Activated CD4-positive, CD25-positive, alpha-beta regulatory T cell treated with anti-CD3 and anti-CD28 coated beads, Interleukin-2, amount 50 U/mL, for 72 hours (primary cell): ENCODE measurements at places on chromosomes 11 and 22.

- no peak for DNase-seq
Observed at GRCh38 chr11:68353669-68354068, 41.3 kb downstream of the LRP5 start.

GRCh38 chr11:45929486-45930030, 7.1 kb downstream of the LARGE2 start:
- no peak for DNase-seq

DNA sequence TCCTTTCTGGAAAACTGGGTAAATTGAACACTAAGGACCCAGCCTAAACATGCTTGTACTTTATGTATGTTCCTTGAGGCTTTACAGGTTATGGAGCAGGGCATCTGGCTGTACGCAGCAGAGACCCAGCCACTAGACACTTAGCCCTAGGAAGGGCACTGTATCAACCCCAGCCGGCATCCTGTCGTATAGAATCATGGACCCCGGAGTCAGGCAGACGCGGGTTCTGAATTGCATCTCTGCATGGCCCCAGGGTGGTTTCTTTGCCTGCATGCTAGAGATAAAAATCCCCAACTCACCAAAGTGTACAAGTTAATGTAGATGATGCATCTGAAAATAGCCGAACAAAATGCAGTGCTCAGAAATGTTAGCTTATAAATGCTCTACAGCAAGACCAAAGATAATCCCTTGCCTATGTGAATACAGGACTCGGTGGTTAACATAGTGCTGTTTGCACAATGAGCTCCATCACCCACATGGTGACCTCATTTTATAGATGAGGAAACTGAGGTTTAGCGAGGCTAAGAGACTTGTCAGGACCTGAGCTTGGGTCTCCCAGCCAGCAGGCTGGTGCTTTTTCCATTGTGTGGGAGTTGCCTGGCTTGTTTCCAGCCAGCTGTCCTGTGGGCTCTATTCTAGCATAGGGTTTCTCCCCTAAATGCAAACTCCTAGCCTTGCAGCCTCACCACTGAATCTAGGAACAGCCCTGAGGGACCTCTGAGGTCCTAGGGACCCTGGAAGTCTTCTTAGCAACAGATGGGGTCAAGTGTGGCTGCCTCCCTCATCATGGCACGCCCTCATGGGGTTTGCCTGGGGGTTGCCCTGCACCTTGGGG, 7.3 kb downstream of the CD6 start:
- peak; percentile 46 for DNase-seq

DNA sequence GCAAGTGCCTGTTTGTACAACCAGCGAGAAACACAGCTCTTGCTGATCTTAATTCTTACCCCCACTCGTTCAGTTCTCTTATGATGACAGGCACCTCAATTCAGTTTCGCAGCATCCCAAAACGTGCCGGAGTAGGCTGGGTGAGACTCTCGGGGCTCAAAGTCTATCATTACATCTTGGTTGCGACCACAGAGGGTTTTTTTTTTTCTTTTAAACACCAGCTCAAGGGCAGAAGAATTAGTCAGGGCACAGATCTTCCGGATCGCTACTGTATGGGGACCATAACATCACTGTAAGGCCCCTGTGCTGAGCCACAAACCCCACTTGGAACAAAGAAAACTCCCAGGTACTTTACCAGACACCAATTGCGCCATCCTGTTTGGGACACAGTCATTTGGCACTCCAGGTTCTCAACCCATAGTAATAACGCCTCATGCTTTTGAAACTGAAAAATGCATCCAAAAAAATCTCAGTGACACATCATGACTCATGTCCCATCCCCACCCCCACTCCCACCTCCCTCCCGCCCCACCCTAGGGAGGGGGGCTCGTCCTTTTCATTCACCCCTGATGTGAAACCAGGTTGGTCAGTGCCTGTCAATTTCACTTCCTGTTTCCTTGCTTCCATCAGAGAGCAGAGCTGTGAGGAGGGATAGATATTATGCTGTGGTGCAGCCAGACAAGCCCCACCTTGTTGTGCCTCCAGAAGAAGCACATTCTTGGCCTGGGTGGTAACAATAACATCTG, 41.0 kb upstream of the CD5 start:
- peak; percentile 69 for DNase-seq

- no peak for DNase-seq
Observed at GRCh38 chr11:33227578-33228261, 29.5 kb upstream of the HIPK3 start.

DNA sequence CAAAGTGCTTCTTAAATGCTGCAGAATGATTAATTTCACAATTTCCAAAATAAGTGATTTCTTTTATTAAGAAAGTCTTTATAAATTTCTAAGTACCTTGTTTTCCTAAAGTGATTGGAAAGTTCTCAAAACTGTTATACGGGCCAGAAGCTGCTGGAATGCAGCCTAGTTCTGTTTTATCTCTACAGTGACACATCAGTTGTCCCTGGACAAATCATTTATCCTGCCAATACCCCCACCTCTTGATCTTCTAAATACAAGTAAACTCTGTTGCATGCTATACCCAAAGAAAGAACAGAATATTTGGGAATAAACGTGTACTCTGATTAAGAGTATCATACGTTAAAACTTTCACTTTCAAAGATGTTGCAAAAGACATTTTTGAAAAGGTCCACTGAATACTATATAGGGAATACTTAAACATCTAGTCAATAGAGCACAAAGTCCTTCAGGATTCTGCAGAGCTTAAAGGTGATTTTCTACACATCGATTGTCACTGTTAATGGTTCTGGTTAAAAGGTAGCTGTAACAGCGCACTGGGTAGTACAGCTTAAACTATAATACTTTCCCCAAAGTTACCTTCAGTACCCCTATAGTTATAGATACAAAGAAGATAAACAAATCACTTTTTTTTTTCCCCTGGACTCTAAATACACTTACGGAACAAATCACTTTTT, 92.1 kb upstream of the APOA1 start:
- DNase-seq = no peak

- DNase-seq = no peak
Observed at GRCh38 chr11:13859892-13860291, 102.6 kb upstream of the SPON1 start.

- DNase-seq = no peak
Observed at GRCh38 chr11:131199015-131199280, 171.5 kb upstream of the NTM start.

GRCh38 chr11:16167706-16168487, 188.4 kb downstream of the SOX6 start:
- DNase-seq = no peak

DNA sequence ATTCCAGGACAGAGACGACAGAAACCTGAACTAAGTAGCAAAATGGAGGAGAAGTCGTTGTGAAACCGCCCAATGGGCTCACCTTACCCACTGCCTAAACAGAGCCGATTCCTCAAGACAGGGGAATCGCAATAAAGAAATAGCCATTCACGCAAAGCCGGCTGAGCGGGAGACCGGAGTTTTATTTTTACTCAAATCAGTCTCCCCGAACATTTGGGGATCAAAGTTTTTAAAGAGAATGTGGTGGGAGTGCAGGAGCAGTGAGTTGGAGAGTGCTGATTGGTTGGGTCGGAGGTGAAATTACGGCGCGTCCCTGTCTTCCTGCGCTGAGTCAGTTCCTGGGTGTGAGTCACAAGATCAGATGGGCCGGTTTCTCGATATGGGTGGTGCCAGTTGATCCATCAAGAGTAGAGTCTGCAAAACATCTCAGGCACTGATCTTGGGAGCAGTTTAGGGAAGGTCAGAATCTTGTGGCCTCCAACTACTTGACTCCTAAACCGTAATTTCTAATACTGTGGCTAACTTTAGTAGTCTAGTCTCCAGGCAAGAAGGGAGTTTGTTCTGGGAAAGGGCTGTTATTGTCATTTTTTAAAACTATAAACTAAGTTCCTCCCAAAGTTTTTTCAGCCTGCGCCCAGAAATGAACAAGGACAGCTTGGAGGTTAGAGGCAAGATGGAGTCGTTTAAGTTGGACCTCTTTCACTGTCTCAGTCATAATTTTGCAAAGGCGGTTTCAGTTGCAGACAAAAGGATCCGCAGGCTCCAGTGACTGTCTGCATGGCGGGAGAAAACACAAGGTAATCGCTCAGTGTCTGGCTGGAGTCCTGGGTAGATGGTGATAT, 34.1 kb downstream of the OR4D9 start:
- DNase-seq = no peak

- DNase-seq = no peak
Observed at GRCh38 chr11:7353100-7353499, 101.4 kb downstream of the SYT9 start.

DNA sequence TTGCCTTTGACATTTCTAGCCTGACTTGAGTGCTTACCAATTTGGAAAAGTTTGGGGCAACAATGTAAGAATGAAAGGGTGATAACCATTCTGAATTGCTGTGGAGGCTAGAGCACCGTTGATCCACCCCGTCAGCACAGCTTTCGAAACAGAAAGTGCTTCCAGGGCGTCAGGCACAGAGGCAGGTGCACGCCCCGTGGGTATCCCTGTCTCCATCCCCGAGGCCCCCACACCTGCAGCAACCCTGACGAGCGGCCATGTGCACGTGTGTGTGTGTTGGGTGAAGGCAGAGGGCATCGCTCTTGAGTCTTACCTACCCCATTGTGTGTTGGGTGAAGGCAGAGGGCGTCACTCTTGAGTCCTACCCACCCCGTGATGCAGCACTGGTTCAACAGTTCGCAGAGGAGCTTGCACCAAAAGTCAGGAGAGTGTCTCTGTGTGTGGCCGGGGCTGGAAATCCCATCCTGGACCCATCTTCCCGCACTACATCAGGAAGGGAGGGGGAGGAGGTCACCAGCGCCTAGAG, 404.5 kb downstream of the BRD1 start:
- DNase-seq = no peak

GRCh38 chr11:5291207-5291838, 10.4 kb downstream of the OR51B4 start:
- no peak for DNase-seq

- DNase-seq = no peak
Observed at GRCh38 chr11:1864831-1865665, 12.2 kb downstream of the LSP1 start.

GRCh38 chr11:27722953-27723344, 22.7 kb upstream of the BDNF start:
- DNase-seq = no peak

- DNase-seq = no peak
Observed at GRCh38 chr11:57156928-57157327, 24.8 kb upstream of the LRRC55 start.

DNA sequence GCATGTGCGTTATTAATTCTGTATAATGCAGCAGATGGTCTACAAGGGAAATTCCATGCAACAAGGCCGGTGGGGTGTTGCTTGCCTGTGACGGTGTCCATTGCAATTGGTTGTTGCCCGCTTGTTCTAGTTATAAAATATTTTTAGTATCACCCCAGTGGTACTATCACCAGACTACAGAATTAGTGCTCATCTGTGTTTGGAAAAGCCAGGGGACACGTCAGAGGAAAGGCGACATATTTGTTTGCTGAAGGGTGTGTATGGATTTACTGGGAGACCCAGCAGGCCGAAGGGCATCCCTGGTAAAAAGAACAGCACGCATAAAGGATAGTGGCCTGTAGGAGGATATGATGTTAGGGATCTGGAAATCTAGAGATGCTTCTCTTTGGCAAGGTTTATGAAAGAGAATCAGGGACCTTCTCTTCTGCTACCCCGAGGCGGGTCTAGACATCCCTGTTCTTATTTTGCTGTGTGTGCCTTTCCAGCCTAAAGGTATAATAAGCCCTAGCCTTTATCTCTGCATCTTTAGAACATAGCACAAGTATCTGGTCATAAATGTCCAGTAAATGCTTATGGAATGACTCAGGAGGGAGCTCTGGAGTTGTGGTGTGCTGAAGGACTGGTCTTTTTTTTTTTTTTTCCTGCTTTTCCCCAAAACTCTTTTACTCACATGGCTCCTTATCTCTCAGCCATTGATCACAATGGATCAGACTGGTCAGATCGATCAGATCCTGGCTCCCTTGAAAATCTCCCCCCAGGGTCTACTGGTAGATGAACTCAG, 90.9 kb downstream of the LDLRAD3 start:
- DNase-seq = no peak

DNA sequence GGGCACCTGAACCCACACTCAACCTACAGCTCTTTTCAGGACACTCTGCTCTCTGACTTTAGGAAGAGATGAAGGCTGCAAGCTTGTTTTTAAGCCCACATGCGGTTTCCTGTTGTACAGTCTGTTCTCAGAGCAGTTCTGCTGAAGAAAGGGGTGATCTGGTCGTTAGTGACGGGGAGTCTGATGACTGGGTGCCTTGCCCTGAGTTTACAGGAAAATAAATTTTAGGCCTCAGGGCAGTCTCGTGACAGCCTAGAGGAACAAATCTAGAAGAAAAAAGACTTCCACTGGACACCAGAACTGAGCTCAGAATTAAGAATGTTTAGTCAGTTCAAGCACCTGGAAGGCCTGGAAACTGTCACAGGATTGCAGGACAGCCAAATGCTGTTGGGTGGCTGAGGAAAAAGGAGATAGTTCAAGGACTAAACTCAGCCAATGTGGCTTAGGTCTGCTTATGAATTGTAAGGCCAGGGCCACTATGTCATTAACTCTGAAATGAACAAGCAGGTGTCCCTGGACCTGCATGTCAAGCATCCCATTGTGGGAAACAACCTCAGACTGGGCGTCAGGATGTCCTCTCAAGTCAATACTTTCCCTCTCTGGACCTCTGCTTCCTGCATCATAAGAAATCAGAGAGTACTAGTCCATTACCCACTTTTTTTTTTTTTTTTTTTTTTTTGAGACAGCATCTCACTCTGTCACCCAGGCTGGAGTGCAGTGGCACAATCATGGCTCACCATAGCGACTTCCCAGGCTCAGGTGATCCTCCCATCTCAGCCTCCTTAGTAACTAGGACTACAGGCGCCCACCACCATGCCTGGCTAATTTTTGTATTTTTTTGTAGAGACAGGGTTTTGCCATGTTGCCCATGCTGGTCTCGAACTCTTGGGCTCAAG, 5.7 kb downstream of the PIK3IP1 start:
- DNase-seq = no peak

DNA sequence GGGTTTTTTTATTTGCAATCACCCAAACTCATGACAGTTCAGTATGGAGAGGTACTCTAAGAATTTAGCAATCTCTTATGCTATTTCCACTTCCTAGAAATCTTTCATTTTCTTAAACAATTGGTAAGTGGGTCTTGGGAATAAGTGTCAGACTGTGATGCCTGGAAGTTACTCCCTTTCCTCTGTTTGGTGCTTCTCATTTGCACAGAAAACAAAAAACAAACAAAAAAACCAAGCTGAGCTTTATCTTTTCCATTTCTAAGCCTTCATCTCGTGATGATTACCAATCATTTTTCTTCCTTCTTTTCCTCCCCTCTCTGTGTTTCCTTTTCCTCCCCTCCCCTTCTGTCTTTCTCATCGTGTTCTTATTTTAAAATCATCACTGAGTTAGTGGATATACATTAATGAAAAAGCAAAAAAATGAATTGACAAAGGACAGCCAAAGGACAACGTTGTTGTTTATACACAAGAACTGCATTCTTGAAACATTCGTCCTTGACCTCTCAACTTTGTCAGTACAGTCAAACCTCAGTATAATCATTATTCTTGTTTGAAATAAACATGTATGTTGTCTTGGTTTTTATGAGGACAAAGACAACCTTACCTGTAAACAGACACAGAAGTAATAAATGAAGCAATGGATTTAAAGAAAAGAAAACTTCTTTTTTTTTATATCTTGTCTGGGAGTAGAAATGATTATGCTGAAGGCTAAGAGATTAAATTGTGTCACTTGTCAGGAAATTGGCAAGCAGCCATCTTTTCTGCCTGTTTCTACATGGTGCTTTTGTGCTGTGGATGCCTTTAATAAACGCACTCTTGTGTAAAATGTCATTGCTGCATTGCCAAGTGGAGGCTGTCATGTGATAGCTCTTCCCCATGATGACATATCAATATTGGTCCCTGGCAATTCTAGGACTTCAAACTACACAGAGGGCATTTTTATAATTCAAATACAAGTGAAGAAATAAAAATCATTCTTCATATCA, 803.2 kb upstream of the CCDC90B start:
- DNase-seq = no peak

- DNase-seq = no peak
Observed at GRCh38 chr11:99568808-99569207, 548.1 kb downstream of the CNTN5 start.
